Large intestine (tissue), 12 donors: ENCODE measurements at places on chromosomes 5 and 9. TPM values are rescaled to one million over a fixed set of nuclear protein-coding genes. Genes with fewer than 3 reads are reported as not detected.

DNA sequence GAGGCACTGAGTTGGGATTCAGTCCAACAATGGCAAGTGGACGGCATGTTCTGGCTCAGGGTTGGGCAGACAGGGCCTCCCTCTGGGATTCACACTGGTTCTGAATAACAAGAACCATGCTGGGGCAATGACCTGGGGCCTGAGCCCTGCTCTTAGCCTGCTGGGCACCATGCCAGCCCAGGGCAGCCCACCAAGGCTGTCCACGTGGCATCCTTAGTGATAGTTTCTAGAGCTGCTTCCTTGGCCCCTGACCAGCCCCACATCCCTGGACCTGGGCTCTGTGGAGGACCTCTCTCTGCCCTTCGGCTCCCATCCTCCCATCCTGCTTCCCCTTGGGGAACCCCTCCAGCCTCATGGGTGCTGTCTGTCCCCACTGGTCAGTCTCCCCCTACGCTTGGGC is 22.3 kb upstream of the OLFM1 start:
- DNase-seq = no peak

DNA sequence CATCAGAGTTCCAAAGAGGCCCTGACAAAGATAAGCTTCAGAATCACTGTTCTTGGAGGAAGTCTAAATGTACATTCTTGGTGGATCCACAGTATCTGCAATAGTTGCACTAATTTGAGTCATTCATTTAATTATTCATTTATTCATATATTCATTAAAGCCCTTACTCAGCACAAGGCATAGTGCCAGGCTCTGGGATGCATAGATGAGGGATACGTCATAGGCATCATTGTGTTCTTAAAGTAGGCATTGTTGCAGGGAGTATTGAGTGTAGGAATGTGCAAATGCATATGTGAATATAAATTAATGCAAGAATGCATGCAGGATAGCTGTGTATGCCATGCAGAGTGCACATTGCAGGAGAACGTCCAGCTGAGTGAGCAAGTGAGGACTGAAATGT is 100.7 kb downstream of the DRD1 start:
- no peak for DNase-seq

SHROOM1 gene
- 15.9 TPM for polyA plus RNA-seq

NR5A1 gene
- polyA plus RNA-seq = 0.09 TPM

PIP5K1B gene
- 57.9 TPM for polyA plus RNA-seq

- DNase-seq = no peak
These were observed 22.3 kb downstream of the OR2V1 start for GRCh38 chr5:181108578-181109165.

IRX2 gene
- polyA plus RNA-seq = 0.01 TPM

SPATA31C1 gene
- polyA plus RNA-seq = 0.18 TPM

DNA sequence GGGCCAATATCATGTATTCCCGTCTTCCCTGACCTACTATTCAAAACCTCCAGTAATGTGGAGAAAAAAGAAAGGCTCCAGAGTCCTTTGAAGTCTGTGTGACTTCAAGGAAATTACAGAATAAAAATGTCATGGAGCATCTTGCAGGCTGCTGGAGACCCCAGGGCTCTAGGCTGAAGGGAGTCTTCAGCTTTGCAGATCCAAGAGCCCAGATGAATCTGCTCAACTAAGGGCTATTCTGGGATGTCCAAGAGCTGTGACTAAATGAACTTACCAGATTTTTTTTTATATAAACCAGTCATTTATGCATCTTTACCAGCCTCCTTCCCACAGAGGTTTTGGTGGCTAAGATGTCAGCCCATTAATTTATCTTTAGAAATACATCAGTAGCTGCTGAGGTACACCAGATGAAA is 167.3 kb downstream of the MUSK start:
- no peak for DNase-seq

DNA sequence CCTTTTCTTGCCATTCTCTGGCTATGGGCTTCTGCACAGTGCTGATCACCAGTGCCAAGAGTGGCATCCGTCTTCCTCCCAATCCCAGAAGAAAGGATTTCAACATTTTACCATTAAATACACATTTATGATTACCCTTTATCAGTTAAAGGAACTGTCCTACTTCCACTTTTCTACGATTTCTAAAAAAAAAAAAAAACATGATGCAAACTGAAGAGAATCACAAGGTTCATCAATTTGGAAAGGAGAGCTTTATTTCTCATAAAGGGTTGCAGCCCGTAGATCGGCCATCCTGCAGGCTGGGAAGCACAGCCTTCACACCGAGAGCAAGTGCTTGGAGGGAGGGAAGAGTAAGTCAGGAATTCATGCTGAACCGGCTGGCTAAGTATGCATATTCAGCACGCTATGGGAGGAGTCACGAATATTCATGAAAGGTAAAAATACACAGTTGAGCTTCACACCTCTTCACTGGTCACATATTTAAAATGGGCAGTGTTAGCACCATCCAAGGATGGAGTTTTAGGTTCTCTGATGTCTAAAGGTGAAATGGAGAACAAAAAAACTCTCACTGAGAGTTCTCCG is 52.5 kb upstream of the SEMA4D start:
- DNase-seq = no peak

DNA sequence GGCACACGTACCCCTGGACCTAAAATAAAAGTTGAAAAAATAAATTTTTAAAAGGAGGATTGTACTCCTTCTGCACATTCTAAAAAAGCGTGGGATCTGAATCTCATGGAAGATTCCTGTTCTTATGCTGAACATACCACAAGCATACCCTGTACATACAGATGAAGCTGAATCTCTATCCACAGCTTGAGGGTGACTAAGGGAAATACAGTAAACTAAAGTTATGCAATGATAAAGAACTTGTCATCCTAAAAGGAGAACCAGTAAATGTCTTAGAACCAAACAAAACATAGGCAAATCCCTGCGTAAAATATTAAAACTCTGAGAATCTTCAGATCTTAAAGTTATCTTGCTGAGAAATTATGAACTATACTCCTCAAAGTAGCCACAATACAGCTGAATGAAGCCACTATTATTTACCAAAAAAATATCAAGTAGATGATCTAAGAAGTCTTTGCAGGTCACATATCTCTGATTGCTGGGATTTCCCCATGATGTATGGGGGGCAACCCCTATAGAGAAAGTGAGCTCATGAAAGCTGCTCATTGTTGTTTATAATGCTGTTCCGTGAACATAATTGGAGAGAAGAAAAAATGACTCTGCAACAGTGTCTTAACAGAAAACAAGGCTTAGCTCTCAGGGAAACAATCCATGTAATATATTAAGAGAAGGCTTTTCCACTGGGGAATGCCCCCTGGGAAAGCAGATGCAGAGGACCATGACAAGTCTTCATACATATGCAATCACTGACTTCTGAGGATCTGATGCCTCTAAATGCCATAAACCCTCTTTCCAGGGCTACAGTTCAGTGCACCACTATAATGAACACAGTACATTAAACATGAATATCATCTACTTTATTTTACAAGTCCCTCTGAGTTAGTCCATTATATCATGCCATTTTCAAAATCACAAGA is 210.1 kb downstream of the EPB41L4A start:
- no peak for DNase-seq

GRCh38 chr5:51018423-51018822 is 352.0 kb downstream of the PARP8 start:
- no peak for DNase-seq

SCAI gene
- 6.9 TPM for polyA plus RNA-seq

- DNase-seq = peak; percentile 22
These were observed 114.6 kb downstream of the FAM170A start for GRCh38 chr5:119743927-119744326.

GRCh38 chr9:133403766-133404453 is 13.9 kb downstream of the REXO4 start:
- no peak for DNase-seq

TAF11L13 gene
- not detected for polyA plus RNA-seq

DNA sequence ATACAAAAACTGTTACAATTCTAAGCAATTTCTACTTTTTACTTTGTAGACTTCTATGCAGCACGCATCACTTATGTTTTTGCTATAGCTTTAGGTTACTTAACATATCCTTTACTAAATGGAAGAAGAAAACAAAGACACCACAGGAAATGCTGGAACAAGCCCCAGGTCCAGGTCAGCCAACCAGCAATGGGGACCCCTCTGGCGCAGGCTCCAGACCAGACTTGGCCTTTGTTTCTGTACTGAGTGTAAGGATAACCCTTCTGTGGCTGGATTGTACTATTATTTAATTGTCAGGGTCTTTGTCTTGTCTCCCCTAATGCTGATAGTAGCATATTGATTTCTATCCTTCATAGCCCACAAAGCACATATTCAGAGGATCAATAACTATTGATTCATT is 4.2 kb downstream of the SEMA4D start:
- DNase-seq = no peak

DNA sequence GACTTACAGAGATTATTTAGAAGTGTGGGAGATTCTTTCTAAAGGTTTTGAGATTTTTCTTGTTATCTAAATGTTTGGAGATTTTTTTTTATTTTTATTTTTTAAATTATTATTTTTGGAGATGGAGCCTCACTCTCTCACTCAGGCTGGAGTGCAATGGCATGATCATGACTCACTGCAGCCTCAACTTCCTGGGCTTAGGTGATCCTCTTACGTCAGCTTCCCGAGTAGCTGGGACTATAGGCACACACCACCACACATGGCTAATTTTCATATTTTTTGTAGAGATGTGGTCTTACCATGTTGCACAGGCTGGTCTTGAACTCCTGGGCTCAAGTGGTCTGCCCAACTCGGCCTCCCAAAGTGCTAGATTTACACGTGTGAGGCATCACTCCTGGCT is 694.5 kb downstream of the TLE1 start:
- no peak for DNase-seq

- DNase-seq = no peak
These were observed 26.5 kb upstream of the ADRB2 start for GRCh38 chr5:148799737-148800527.

TRIM7 gene
- 0.61 TPM for polyA plus RNA-seq

DNA sequence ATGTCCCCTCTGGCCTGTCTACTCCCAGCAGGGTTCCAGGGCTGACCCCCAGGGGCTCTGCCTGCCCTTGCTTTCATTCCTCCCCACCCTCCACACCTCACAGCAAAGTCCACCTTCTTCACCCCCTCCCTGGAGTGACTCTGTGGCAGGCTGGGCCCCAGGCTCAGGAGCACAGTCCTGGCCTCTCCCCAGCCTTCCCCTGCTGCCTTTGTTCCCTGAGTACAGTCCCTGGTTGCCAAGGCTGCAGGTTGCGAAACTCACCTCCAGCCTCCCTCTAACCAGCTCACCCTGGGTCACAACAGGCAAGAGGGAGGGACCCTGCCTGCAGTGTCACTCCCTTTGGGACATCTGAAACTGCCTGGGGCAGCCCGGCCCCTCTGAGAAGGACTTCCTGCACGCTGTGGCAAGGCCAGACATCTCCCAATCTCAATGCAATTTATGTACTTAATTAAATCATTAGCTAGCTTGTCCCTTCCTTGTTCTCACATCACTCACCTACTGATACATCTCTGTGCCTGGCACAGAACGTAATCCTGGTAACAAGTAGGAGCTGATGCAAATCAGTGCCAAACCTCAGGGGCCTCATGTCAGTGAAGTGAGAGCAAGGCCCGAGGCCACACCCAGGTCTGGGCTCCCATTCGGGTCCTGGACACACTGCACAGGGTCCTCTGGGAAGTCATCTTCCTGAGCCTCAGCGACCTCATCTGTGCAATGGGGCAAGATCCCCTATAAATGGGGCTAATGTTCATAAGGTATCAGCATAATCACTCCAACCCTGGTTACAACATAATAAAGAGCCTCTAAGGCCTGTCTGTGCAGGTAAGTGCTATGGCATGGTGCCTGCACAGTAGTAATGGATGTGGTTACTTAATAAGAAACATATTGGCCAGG is 27.3 kb upstream of the TRIM14 start:
- peak; percentile 99 for DNase-seq

LCN9 gene
- polyA plus RNA-seq = not detected

GRCh38 chr9:129496473-129497004 is 124.4 kb downstream of the C9orf50 start:
- DNase-seq = peak; percentile 94

- DNase-seq = peak; percentile 38
These were observed 4.6 kb upstream of the CERCAM start for GRCh38 chr9:128416014-128416413.

PCDHGA3 gene
- polyA plus RNA-seq = 0.96 TPM

GRCh38 chr5:57718155-57718554 is 235.5 kb upstream of the ACTBL2 start:
- no peak for DNase-seq

- no peak for DNase-seq
These were observed 12.6 kb upstream of the EXOC3 start for GRCh38 chr5:430214-430925.

GRCh38 chr5:170546282-170546681 is 42.5 kb downstream of the KCNIP1 start:
- no peak for DNase-seq

DNA sequence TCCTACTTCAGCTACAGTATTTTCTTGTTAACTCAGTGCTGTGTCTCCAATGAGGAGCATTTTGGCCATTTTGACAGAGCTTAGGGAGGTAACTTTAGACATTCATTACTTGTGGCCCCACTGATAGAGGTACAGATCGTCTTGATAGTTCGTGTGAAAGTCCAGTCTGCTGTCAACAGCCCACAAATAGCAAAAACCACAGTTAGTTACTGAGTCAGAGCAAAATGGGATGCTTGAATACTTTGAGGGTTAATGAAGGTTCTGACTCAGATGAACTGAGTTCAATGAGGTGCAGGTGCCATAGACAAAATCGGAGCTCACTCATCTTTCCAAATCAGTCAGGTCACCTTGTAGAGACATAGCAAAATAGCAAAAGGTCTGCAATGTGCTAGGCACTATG is 163.1 kb upstream of the TLE4 start:
- no peak for DNase-seq

- no peak for DNase-seq
These were observed 22.3 kb downstream of the ANKRD31 start for GRCh38 chr5:75214409-75214808.

AJM1 gene
- polyA plus RNA-seq = 10.4 TPM

WNT8A gene
- not detected for polyA plus RNA-seq

- no peak for DNase-seq
These were observed 632.2 kb downstream of the TLR4 start for GRCh38 chr9:118336250-118336942.

- no peak for DNase-seq
These were observed 104.2 kb upstream of the GPR151 start for GRCh38 chr5:146620031-146620668.

- no peak for DNase-seq
These were observed 29.2 kb downstream of the TNFSF8 start for GRCh38 chr9:114900942-114901802.

NOL8 gene
- polyA plus RNA-seq = 38.8 TPM
